ENCODE measurements at places on chromosomes 7 and 10.

DNA sequence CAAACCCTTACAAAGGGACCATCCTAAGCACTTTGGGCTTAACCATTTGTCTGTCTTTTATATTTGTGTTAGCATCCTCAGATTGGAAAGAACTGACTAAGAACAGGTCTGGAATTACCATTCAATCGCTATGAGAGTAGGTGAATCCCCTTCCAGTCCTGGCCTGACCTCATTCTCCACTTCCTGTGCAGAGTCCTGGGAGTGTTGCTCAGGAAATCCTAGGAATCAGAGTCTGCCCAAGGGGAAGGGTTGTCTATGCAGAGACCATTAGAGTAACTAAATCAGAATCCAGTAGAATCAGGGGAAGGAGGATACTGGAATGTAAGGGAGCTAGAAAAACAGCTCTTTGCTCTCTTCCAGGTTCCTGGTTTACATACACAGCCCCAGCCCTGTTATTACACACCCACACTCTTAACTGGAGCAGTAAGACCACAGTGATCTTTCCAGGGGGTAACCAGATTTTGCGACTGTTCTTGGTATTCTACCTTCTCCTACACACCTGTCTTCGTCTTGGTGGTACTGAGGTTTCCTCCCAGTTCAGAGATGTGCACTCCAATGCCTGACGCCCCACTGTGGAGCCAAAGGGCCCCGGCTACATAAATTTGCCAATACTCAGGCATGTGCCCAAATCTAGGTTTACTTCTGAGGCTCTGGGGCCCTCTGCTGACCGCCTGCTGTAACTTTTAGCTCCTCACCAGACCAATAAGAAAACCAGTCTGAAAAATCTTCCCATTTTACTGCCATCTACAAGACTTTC is 103.7 kb downstream of the RNF216 start:
- DNase-seq, result peak; percentile 60

DNA sequence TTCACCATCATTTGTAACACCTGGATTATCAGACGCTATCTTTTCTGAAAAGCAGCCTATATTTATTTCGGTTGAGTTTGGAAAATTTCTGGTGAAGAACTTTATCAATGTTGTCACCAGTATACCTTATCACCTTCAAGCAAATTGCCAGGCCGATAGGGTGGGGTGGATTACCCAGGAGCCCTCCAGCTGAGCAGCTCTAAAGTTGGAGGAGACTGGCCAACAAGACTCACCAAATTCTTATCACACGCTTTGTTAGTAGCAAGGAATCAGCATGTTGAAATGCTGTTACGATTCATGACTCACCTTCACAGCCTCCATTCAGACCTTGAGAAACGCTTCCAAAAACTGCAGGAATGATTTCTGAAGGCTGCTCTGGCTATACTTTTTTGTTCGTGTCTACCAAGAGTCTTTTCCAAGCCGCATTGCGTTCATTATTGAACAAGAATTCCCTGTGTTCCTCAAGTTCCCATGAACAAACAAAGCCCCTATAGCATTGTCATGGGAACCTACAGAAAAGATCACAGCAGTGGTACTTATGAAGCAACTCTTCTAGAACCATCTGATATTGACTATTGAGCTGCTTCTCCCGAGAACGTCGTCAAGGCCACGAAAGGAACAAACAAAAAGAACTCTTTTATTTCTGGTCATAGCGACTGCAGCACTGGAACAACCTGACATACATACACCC is 291.4 kb downstream of the SFMBT2 start:
- DNase-seq, result no peak

DNA sequence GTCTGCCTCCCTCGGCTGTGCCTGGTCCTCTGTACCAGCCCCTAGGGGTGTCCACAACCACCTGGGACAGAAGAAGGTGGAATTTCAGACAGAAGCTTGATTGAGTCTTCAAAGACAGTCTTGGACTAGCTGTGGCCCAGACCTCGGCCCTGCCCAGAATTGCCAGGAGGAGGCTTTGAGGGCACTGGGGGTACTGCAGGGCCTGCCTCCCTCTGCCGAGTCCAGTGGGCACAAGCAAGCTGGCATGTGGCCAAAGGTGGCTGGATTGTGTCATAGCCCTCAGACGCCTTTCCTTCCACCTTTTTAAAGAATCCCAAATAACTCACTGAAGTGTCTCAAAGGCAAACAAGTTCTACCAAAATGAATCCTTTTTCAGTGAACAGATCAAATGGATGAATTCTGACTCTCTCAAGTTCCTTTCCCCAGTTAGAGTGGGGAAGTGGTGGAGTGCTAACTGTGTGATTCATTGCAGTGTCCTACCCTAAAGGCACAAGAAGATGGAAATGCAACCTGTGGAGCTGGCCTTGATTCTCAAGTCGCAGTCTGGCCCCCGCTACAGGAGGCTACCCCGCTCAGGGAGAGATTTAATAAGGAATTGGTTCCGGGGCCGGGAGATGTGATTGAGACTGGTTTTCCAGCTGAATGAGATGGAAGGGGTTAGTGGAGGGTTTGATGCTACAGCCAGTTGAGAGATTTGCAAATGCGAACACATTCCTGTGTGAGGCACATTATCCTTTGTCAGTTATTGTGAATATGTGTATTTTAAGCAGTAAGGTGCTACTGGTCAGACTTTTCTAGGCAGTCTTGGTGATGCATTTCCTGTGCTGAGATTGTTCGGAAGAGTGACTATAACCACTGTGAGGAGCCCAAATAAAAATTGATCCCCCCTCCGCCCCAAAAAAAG is 28.8 kb upstream of the SLC26A4 start:
- no peak for DNase-seq

DNA sequence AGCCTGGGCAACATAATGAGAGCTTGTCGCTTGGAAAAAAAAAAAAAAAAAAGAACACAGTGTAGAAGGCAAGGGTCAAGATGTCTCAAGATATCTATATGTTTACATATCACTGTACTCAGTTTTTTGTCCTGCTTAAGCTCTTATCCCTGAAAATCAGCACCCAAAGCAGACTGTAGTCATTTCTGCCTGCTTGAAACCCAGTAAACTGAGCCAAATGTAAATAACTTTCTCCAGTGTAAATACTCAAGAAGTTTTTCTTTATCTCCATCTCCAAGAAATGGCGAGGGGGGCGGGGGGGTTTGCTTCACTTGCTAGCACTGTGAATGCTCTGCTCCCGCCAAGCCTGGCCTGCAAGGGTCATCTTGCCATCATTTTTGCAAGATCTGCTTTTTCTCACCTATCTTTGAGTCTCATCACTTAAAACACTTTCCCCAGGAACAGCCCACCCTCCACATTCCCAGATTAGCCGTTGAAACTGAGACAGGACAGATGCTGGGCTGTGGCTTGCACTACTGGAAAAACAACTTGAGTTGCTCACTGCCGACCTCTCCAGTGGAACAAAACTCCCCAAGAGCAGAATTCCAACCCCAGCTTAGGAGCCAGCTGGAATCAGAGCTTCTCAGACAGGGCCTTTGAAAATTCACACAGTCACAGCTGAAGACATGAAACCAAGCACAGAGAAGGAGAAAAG is 54.6 kb downstream of the AFAP1L2 start:
- no peak for DNase-seq

DNA sequence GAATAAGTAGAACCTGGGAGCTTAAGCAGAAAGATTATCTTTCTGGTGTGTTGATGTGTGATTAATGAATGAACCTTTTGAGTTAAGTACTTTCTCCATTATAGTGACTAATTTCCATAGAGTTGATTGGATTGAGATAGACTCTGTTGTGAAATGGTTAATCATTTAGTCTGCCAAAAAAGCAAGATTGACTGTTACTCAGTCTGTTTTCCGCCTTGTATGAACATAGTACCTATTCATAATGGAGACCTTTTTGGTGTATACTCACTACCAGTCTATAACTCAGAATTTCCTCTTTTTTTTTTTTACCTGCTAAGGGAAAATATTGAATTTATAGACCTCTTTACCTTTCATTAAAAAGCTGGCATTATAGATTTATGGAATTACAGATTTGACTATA is 14.4 kb upstream of the NPVF start:
- DNase-seq, result no peak

- no peak for DNase-seq
These were observed 93.1 kb downstream of the NRP1 start for GRCh38 chr10:33241351-33241750.

- peak; percentile 9 for DNase-seq
These were observed 687 bp downstream of the EPDR1 start for GRCh38 chr7:37920849-37921805.

- DNase-seq, result no peak
These were observed 153.2 kb upstream of the COL1A2 start for GRCh38 chr7:94241402-94241925.

GRCh38 chr10:12705943-12706342 is 295.6 kb downstream of the CCDC3 start:
- no peak for DNase-seq
